ENCODE measurements at places on chromosomes 13 and 19. TPM values are rescaled to one million over a fixed set of nuclear protein-coding genes. Genes with fewer than 3 reads are reported as not detected.

DNA sequence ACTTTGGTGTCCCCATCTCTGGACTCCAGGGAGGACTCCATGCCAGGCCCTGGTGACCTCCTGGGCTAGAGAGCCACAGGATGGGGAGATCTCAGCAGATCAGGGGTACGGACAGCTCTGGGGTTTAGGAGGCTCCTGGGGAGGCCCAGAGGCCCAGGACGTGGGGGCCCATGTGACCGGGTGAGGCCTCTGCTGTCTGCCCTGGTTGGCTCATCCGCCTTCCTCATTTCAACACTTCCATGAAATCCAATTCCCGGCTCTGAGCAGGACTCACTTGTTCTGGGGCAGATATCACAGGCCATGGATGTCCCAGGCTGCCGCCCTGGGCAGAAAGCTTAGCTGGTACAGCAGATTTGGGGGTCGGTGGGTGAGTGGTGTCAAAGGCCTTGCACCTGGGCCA lies 1.1 kb upstream of the PRAM1 start:
- DNase-seq, result no peak

DNA sequence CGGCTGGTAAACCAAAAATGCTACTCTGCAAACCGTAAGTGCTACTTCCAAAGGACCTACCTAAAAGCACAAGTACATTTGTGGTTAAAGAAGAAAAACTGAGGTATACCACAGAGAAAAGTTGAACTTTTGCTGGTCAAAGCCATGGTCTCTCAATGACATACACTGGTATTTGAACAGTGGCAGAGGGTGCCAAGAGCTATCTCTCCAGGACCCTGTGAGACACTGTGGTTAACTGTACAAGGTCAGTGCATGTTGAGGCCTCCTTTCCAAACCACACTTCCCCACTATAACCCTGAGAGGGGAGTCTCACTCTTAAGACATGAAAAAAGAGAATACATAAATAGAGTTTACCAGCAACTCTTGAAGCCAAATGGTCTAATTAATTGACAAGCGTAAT lies 49.5 kb downstream of the COL4A1 start:
- DNase-seq, result no peak

- DNase-seq, result peak; percentile 43
Observed at GRCh38 chr19:38079926-38080380, 144.1 kb downstream of the DPF1 start.

Gene MYO16
- total RNA-seq, result 21.6 TPM

DNA sequence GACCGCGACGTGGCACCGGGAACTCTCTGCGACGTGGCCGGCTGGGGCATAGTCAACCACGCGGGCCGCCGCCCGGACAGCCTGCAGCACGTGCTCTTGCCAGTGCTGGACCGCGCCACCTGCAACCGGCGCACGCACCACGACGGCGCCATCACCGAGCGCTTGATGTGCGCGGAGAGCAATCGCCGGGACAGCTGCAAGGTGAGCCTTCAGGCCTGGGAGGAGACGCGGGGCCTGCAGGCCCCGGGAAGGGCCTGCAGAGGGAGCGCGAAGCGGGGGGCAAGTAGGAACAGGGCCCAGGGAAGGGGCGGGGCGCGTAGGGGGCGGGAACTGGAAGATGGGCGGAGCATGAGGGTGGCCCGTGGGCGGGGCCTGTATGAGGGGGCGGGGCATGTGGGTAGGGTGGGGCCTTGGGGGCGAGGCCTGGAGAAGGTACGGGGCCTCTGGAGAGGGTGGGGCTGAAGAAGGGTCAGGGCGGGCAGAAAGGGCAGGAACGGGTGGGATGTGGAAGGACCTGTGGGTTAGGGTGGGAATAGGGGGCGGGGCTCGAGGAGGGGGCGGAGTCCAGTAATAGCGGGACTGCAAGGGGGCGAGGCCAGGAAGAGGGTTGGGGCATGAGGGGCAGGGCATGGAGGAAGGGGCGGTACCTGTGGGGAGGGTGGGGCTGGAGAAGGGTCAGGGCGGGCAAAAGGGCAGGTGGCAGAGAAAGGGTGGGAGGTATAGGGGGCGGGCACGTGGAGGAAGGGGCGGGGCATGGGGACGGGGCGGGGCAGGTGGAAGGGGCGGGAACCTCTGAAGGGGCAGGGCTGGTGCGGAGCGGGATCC lies 2.5 kb downstream of the CFD start:
- DNase-seq, result peak; percentile 36

DNA sequence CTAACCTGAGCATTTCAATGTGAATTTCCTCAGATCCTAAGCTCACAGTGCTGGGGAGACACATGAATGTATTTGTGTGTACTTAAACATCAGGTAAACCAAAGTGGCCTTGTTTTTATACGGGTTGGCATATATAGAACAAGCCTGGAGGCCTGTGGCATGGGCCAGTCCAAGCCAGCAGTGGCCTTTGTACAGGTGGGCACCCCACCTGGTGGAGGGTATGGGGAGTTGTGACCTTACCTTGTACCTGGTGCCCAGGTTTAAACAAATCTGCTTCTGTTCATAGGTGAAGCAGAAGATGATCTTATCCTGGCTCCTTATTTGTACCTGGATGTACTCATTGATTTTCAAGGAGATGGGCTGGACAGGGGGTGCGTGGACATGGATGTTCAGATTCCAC lies 71.0 kb downstream of the ERICH6B start:
- DNase-seq, result no peak

DNA sequence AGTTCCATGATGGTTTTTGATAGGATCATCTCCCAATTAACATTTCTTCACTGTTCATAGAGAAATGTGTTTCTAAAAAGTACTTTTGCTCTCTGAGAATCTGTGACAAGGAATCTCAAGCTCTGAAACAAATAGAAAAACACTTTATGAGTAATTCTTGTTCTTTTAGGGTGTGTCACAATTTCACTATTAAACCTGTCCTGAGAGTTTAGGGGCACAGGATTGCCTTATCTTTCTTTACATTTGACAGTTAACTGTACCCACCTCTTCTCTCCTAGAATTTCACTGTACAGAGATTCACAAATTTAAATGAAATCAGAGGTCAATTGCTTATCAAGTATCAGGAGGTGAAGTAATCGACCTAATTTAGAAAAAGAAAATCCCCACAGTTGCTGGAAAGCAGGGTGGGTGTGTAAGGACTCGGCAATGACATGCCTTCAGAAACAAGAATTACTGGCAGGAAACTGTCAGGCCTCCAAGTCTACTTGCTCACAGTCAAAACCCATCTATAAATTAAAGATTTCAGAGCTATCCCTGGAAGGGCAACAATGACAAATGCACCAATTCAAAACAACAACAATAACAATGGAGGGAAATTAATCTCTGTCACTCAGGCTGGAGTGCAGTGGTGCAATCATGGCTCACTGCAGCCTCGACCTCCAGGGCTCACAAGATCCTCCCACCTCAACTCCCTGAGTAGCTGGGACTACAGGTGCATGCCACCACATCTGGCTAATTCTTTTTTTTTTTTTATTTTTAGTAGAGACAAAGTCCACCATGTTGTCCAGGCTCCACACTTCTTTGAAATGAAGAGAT lies 250.2 kb downstream of the ABCC4 start:
- DNase-seq, result no peak

- DNase-seq, result peak; percentile 75
Observed at GRCh38 chr19:47284324-47284899, 9.7 kb downstream of the INAFM1 start.

DNA sequence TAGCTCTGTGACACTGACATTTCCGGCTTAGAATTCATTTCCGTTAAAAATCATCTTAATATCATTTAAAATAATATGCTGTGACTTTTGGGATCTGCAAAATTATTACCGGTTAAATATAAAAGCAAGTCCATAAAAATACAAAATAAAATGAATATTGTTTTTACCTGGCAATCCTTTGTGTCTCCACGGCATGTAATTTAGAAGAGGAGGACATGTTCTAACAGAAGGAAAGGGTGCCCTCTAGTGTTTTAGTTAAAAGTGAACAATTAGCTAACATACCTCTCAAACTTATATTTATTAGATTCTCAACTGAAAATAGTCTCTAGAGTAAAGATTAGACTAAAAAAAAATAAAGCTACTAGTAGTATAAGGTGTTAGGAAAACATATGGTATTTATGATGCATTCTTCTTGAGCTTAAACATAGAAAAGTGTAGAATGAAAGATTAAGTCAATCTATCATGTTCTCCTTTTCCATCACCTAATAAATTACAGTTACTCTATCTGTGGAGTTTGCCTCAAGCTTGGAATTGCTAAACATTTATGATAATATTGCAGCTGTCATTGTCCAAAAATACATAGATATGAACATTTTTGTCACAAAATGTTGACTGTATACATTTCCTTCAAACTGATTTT lies 676.7 kb upstream of the SPRY2 start:
- peak; percentile 87 for DNase-seq

Gene SPHK2
- 4.1 TPM for total RNA-seq

- peak; percentile 37 for DNase-seq
Observed at GRCh38 chr13:111893607-111894443, 173.1 kb upstream of the SOX1 start.

GRCh38 chr13:112772929-112773328 lies 83.1 kb downstream of the ATP11A start:
- DNase-seq, result no peak

- DNase-seq, result no peak
Observed at GRCh38 chr13:111967572-111968201, 99.3 kb upstream of the SOX1 start.

Gene TUBB4A
- 0.18 TPM for total RNA-seq

DNA sequence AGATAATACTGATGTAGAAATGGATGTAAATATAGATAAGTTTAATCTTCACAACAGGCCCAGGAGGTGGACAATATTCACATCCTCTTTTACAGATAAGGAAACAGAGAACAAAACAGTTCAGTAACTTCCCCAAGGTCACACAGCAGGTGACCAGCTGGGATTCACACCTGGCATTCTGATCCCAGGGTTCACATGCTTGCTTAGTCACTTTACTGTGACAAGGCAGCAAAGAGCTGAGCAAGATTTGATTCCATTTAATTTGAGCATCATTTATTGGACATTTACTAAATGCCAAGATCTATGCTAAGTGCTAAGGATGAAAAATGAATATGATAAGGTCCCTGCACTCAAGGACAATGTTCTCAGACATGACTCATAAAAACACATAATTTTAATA lies 94.1 kb upstream of the STARD13 start:
- DNase-seq, result no peak

Gene ZNF677
- total RNA-seq, result 28.7 TPM

DNA sequence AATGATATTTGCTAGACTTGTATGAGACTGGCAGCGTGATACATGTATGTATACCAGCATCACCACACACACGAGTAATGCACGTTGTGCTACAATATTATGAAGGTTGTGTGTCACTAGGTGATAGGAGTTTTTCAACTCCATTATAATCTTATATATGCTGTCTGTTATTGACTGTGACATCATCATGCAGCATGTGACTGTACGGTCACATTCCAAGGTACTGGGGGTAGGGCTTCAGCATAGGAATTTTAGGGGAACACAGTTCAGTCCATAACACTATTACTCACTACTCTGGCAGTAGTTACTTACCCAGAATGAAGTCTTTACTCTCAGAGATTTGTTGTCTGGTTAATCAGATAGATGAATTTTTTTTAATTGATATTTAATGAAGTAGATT lies 91.1 kb downstream of the CDK8 start:
- DNase-seq, result no peak

GRCh38 chr13:97974773-97975172 lies 21.3 kb downstream of the IPO5 start:
- peak; percentile 39 for DNase-seq

DNA sequence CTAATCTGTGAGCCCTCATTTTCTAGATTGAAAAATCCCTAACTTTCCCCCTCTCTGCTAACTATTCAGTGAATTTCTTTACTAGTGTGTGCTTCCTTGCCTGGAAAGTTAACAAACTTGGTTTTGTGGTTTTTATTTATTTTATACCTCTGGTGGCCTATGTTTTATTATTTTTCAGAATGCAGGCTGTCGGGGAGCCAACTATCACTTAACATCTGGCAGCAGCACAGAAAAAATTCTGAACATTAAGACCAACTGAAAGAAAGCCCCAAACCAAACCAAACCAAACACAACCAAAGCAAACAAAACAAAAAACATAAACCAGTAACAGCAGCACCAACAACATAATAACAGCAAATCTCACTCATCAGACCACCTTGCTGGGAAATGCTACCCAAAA lies 109.0 kb upstream of the KL start:
- peak; percentile 63 for DNase-seq

- no peak for DNase-seq
Observed at GRCh38 chr13:73171271-73171682, 112.5 kb downstream of the KLF5 start.

GRCh38 chr19:46670813-46671212 lies 9.8 kb upstream of the DACT3 start:
- no peak for DNase-seq

- DNase-seq, result peak; percentile 60
Observed at GRCh38 chr19:55563261-55563690, 17.4 kb downstream of the ZNF579 start.

GRCh38 chr13:44359983-44360375 lies 13.6 kb upstream of the SERP2 start:
- no peak for DNase-seq

- no peak for DNase-seq
Observed at GRCh38 chr19:51644636-51645271, 1.9 kb downstream of the SIGLEC14 start.

Gene PRODH2
- not detected for total RNA-seq

GRCh38 chr13:28622286-28622685 lies 36.6 kb upstream of the POMP start:
- DNase-seq, result no peak

Gene HIPK4
- total RNA-seq, result 0.13 TPM

Gene UBL3
- 14.0 TPM for total RNA-seq

Gene CFAP97D2
- total RNA-seq, result not detected

GRCh38 chr13:93345770-93346169 lies 119.2 kb downstream of the GPC6 start:
- DNase-seq, result no peak

Gene MUC16
- not detected for total RNA-seq

- DNase-seq, result no peak
Observed at GRCh38 chr13:30030141-30030750, 179.8 kb upstream of the UBL3 start.

Gene NOTCH3
- total RNA-seq, result 63.1 TPM

Gene ZNF441
- total RNA-seq, result 13.2 TPM

Gene ZFP36
- total RNA-seq, result 14.2 TPM

Gene ZNF737
- total RNA-seq, result 14.1 TPM

GRCh38 chr19:11361037-11361770 lies 6.0 kb downstream of the PLPPR2 start:
- no peak for DNase-seq

DNA sequence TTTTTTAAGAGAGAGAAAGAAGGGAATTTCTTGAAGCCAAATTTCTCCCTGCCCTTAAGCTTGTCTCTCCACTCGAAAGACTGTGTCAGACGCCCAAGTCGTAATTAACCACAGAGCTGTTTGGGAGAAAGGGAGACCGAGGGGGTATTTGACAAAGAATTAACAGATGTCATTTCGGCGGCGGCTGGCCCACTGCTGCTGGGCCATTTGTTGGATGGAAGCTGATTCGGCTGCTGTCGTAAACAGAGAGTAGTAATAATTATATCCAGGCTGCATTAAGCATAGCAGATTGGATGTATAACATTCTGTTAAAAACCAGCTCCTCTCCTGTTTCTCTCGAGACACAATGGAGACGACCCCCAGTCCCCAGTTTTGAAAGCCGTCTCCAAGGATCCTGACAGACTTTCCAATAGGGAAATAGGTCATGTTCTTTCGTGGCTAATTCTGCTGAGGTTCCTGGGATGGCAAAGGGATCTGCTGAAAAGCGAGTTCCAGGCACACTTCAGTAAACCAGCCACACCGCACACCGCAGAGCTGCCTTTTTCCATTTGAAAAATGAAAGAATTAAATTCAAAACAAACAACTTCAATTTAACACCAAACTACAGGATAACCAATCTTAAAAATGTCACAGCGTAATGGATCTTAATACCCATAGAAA lies 71.5 kb downstream of the KCTD15 start:
- DNase-seq, result peak; percentile 29

All from muscle of leg (tissue), 16 donors.